Femur (tissue), 1 donor: ENCODE measurements at places on chromosomes 1 and 21.

DNA sequence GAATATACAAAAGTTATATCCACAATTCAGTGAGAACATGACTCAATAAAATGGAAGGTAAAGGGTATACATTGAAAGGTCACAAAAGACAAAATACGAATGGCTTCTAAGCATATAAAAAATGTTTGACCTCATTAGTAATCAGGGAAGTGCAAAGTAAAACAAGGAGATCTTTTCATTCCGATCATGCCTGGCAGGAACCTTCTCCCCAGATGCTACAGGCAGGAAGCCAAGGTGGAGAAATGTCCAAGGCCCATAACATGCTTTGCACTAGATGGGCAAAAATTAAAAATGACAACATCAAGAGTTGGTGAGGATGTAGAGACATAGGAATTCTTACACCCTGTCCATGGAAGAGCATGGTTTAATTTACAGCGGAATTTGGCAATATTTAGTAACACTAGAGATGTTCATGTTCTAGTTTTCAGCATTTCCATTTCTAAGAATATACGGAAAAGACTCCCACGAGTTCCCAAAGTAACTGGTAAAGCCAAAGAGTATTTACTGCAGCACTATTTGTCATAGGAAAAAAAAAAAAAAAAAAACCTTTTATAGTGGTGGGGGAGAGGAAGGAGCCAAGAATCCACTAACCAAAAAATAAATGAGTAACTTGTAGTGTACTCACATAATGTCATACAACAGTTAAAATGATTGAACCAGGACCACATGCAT is 184.5 kb upstream of the KAZN start:
- peak; percentile 35 for DNase-seq

DNA sequence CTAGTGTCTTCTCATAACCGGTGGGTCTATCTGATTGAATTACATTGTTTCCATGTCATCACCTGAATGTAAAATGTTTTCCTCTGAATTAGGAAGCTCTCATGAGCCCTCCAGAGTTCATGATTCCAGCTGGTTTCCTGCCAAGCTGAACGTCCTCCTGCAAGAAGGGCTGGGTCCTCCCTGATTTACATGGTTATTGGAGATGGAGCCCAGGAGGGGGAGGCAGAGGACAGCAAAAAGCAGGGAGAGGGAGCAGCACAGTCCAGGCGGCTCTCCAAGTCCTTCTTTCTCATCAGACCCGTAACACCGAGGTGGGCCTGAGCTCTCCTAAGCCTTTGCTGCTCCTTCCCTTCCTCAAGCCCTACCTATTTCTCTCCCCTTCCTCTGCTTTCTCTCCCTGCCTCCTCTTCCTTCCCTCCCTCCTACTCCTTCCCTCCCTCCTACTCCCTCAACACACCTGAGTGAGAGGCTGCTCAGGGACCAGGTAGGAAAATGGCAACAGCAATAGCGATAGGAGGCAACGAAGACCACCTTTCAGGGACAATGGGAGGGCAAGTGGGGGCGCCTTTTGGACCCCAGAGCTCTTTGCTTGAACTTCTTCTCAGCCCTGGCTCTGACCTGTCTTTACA is 265.9 kb downstream of the PRDM2 start:
- peak; percentile 88 for DNase-seq

- DNase-seq = no peak
These were observed 94.2 kb downstream of the KCNK1 start for GRCh38 chr1:233707880-233708815.

DNA sequence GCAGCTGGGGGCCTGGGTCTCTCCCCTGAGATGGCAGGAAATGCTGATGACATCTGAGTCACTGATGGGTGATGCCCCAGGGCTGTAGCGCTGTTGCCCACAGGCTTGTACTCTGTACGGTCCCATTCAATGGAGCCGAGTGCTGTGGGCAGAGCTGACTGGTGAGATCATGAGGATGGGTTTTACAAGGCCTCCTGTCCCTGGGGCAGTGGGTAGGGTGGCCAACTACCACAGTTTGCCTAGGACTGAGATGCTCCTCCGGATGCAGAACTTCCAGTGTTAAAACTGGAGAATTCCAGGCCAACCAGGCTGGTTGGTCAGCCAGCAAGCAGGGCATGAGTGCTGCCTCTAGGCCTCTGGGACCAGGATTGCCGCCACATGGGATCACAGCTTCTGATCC is 9.2 kb downstream of the PHLDA3 start:
- DNase-seq = no peak

- no peak for DNase-seq
These were observed 253.6 kb upstream of the IRF2BP2 start for GRCh38 chr1:234863551-234863971.

DNA sequence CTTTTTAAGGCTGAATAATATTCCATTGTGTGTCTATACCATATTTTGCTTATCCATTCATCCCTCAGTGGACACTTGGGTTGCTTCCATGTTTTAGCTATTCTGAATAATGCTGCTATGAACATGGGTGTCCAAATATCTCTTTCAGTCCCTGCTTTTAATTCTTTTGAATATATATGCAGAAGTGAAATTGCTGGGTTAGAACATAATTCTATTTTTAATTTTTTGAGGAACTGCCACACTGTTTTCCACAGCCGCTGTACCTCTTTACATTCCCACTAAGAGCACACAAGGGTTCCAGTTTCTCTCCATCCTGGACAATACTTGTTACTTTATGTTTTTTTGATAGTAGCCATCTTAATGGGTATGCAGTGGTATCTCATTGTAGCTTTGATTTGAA is 65.6 kb downstream of the RIMS3 start:
- no peak for DNase-seq

GRCh38 chr21:44759628-44760285 is 41.9 kb downstream of the UBE2G2 start:
- no peak for DNase-seq

DNA sequence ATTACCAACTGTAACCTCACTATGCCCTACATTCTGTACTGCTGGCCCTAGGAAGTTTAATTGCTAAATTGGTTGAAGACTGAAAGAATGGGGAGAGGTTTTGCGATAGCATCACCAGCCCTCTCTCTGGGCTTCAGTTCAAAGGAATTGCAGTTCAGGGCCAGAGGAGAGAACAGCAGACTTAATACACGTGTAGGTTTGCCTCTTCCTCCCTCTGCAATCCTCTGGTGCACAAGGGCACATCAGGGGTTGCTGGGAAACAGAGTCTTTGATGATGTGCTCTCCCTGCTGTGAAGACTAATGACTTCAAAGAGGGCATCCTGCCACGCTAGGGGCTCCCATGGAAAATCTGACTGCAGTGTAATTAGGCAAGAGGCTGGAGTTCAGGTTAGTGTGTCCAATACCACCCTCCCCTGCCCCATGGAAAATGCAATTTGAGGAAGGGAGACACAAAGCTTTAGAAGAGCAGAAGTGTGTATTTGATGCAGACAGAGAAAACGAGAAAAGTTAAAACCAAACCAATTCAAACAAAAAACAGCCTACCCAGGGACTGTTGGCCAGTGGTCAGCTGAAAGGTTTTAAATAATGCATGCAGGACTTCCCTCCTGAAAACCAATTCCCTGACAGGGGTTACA is 167.9 kb downstream of the ASTN1 start:
- peak; percentile 45 for DNase-seq

DNA sequence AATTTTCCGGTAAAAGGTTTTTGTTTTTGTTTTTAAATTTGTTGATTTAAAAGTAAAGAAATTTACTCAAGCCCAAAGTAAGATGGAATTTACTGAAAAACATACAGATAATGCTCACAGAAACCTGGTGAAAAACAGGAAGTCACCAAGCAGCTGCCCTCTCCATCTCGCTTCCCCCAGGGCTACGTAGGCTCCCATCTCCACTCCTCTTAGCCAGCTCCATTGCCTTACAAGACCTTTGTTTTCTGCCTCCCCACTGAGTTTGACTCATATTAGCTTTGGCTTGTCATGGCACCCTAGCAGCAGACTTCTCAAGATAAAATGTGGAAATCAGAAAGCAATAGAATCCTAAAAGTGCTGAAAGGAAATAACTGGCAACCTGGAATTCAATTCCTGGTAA is 57.9 kb downstream of the PHTF1 start:
- DNase-seq = no peak

GRCh38 chr1:2231532-2232254 is 3.6 kb downstream of the SKI start:
- DNase-seq = peak; percentile 82

DNA sequence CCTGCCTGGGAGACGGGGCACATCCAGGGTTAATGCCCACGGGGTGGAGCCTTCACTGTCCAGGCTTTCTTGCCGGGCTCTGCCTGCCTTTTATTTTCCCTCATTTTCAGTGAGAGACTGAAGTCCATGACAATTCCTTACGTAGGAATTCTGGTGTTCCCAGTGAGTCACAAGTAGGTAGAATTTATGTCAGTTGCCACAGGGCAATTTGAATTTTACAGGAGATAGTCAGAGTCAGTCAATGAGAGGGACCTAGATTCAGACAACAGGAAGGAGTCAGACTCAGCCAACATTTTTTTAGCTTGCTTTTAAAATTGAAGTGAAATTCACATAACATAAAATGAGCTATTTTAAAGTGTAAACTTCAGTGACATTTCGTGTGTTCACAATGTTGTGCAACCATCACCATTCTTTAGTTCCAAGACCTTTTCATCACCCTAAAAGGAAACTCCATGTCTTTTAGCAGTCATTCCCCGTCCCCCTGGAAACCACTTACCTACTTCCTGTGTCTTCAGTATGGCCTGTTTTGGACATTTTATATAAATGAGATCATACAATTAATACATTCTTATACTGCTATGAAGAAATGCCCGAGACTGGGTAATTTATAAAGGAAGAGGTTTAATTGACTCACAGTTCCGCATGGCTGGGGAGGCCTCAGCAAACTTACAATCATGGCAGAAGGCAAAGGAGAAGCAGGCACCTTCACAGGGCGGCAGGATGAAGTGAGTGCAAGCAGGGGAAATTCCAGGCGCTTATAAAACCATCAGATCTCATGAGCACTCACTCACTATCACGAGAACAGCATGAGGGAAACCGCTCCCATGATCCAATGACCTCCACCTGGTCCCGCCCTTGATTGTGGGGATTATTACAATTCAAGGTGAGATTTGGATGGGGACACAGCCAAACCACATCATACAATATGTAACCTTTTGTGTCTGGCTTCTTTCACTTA is 14.6 kb downstream of the AJAP1 start:
- DNase-seq = no peak

- no peak for DNase-seq
These were observed 200.4 kb upstream of the FGGY start for GRCh38 chr1:59096501-59096900.
